Stimulated activated naive CD4-positive, alpha-beta T cell treated with Interleukin-2 at 50 U/mL for 16 hours (primary cell): ENCODE measurements at places on chromosomes 3 and 15.

GRCh38 chr3:121759541-121760202 lies 10.1 kb upstream of the GOLGB1 start:
- DNase-seq: no peak

GRCh38 chr3:41338276-41338675 lies 139.0 kb downstream of the CTNNB1 start:
- no peak for DNase-seq

DNA sequence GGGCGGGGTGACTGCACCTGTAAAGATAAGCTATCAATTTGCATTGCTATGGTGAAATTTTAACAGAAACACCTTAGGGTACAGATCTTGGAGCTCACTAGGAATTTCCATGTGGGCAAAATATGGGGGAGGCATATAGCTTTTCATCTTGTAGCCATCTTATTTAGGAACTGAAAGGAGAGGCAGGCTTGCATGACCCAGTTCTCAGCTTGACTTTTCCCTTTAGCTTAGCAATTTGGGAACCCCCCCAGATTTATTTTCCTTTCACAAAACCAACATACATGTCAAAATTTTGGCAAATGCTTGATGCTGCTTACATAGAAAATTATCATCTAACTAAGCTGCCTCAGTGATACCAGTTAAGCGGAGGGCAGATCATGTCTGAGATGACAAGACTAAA lies 55.0 kb upstream of the EIF1B start:
- DNase-seq: no peak

DNA sequence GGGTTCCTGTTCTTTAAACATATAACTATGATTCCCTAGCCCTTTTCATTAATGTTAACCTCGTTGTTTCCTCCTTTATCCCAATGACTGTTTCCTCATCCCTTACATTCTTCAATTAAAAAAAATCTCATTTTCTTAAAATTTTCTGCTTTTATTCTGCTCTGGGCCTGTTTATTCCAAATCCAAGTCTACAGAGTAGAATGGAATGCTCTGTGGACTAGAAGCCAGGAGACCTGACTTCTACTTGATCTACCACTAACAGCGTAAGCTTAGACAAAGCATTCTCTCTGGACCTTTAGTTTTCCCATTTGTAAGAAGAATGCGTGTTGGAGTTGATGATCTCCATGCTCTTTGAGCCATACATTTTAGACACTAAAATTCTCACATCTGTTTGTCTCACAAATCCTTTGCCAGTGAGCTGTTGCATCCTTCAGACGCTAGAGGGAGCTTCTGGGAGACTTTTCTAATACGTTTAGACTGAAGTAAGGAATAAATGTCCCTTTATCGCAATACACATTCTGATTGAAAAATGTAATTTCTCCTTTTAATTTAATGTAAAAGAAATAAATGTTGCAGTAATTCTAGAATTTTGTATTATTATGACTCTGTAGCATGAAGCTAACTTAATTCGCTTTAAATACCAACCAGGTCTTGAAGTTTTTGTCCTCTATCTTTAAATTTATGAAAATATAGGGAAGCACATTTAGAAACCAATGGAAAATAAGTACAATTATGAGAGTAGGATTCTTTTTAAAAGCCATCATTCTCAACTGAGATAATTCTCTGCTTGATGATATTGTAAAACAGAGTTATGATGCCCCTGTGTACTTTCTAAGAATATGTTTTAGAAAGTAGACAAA lies 21.7 kb upstream of the GMNC start:
- no peak for DNase-seq

DNA sequence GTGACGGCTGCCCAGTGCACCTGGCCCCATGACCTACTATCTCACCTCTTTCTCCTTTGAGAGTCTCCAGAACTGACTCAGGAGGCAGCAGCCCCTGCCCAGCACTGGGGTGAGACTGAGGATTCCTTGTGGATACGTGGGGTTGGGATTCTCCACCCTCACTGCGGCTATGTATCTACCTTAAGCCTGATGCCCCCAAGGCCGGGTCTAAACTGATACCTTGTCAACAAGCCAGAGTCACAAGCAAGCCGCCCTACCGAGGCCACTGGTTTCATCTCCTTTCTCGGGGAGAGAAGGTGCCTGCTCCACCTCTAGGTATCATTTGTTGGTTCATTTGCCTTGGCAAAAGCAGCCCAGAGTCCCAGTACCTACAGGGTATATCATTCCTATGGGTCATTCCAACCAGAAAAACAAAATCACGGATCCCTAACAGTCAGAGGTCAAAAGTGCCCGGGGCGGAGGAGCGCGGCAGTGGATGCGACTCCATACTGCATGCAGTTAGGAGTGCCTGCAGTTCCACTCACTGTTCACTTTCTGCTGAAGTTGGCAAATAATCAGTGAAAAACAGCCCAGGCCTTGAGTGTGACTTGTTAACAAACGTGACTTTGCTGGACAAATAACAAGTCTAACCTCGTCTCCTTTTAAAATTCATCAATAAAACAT lies 47.5 kb downstream of the ABTB1 start:
- no peak for DNase-seq

GRCh38 chr3:41024031-41024836 lies 175.1 kb upstream of the CTNNB1 start:
- DNase-seq: no peak

- no peak for DNase-seq
These were observed 27.6 kb downstream of the CHRNA7 start for GRCh38 chr15:32057876-32058425.

GRCh38 chr3:24899373-24899772 lies 404.7 kb upstream of the THRB start:
- no peak for DNase-seq

- no peak for DNase-seq
These were observed 174.0 kb upstream of the PRICKLE2 start for GRCh38 chr3:64399205-64399800.

- no peak for DNase-seq
These were observed 673.8 kb downstream of the GBE1 start for GRCh38 chr3:81087607-81088006.

DNA sequence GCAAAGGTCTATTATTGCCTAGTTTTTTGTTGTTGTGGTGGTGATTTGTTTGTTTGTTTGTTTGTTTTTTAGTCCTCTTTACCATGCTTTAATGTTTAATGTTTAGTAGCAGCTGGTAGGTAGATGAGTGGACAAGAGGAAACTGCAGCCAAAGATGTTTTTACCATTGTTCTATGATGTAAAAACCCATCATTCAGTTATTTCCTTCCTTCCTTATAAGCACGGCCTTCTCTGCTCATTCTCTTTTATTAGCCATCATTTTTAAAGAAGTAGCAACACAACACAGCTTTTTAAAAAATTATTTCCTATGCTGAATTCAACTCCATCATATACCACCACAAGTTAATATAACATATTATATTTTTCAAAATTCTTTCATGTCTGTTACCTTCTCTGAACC lies 58.5 kb upstream of the BOC start:
- DNase-seq: no peak

GRCh38 chr3:124131158-124131557 lies 139.2 kb upstream of the ROPN1 start:
- DNase-seq: no peak

GRCh38 chr3:177742273-177742672 lies 545.0 kb upstream of the TBL1XR1 start:
- DNase-seq: no peak

- no peak for DNase-seq
These were observed 183.7 kb upstream of the LMCD1 start for GRCh38 chr3:8317661-8318649.

GRCh38 chr3:16382845-16383244 lies 117.8 kb downstream of the OXNAD1 start:
- DNase-seq: no peak

DNA sequence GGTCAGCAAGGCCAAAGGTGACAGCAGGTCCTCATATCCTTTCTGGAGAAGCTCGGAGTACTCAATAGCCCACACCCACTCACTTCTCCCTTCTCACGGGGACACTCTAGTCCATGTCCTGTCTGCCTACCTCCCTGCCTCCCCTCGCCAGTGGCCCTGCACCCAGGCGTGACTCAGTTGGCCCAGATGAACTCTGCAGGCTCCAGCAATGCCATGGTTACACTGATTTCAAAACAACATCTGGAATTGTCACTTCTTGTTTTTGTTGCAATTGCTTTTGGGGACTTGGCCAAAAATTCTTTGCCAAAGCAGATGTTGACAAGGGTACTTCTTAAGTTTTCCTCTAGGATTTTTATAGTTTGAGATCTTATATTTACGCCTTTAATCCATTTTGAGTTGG lies 13.0 kb downstream of the IL16 start:
- no peak for DNase-seq

- DNase-seq: no peak
These were observed 117.3 kb downstream of the RFTN1 start for GRCh38 chr3:16396202-16396601.

GRCh38 chr3:141454906-141455602 lies 31.8 kb upstream of the RASA2 start:
- no peak for DNase-seq

GRCh38 chr3:39327053-39327745 lies 2.3 kb upstream of the CCR8 start:
- no peak for DNase-seq

DNA sequence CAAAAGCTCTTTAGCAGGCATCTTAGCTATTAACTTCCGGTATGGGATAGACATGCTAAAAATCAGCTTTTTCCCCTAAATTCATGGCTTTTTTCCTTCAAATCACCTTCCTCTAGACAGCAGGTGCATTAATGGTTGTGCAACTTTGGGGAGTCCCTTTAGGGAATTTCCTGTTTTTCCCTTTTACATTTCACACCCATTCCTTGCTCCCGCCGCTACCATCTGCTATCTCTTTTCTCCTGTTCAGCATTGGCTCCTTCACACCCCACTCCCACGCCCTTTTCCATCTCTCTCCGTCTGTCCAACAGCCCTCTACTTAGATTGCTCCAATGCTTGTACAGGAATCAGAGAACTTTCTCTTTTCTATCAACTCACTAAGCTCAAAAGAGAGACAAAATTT lies 43.4 kb downstream of the FEZF2 start:
- no peak for DNase-seq

- DNase-seq: no peak
These were observed 89.5 kb downstream of the ANP32A start for GRCh38 chr15:68730976-68731897.

DNA sequence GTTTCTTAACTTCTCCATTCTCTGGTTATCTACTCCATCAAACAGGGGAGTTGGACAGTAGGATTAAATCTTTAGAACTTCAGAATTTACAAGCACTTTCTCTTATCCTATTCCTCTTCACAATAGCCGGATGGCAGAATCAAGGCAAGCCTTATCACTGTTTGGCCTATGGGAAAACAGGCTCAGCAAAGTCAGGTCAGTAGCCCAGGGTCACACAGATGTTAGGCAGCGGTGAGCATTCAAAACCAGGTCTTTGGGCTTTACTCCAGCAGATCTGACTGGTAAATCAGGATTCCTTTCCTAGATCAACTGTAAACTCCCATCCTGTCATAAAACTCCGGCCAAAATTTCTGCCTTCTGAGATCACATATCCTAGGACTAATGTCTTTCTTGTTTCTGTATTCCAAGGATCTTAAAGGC lies 258.4 kb downstream of the OPA1 start:
- DNase-seq: no peak

DNA sequence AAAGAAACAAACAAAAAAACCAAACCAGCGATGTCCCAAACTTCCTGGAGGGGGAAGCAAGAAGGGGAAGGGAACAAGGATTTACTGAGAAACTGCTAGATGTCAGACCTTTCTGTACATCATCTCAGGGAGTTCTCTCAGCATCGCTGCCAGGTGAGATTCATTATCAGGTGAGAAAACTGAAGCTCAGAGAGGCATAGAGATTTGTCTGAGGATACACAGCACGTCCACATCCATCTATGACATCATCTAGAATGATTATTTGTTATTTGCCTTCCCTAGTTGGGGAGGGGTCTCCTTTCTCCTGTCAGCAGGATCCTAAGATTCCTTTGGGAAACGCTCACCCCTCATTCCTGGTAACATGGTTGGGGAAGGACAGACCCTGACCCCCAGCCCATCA lies 57.1 kb upstream of the LINGO1 start:
- no peak for DNase-seq

DNA sequence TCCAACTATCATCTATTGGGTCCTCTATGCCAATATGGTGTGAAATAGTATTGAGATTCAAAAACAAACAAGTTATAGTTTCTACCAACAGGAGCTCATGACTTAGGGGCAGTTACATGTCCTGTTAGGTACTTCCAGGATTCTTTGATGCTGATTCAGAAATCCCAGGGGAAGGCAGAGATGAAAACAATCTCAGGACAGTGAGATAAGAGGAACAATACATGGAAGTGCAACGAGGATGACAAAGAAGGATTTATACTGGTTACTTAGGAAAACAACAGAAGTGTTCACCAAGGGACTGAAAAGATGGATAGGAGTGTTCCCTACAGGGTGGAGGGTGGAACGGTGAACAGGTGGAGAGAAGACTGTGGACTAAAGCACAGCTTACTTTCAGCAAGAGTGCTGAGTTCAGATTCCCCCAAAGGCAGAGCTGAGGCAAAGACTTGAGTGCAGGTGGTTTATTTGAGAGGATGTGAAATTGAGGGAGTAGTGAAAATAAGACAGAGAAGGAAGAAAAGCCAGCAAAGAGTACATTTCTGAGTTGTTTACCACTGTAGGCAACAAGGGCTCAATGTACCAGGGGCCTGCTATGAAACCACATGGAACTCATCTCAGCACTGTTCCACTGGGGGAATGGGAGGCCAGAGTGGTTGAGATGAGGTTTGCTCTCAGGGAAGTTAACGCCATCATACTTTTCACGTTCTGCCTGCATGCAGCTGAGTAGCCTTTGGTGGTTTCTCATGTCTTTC lies 68.1 kb downstream of the TRIM69 start:
- DNase-seq: no peak

DNA sequence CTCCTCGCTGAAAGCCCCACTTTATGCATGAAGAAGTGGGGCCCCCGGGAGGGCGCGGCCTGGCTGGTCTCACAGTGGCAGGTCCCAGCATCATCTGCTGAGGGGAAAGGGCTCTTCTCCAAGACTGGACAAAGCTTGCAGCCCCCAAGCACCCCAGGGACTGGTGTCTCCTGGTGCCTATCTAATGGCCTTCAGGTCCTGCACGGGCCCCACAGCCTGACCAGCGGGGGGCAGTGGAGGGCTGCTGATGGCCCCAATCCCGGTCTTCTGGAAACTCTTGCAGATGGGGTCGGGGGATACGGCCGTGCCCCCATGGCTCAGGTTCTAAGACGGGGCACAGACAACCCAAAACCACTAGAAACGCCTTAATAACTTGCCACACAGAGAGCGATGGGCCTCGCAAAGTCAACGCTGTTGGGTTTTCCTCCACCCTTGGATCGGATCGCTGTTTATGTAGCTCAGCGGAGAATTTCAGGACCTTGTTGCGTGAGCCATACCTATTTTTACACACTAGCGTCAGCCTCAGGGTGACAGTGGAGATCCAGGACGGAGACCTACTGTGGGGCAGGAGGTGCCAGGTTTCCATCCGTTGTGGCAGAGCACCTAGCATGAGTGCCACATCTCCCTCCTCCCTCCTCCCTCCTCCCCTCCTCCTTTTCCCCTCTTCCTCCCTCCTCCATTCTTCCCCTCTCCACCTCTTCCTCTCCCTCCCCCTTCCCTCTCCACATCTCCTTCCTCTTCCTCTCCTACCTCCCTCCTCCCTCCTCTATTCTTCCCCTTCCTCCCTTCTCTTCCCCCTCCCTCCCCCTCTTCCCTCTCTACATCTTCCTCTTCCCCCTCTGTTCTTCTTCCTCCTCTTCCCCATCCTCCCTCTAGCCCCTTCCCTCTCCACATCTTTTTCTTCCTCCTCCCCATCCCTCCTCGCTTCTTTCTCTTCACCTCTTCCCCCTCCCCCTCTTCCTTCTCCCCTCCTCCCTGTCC lies 79.3 kb upstream of the ALDH1L1 start:
- DNase-seq: no peak
